ENCODE measurements at places on chromosomes 1 and 21. TPM values are rescaled to one million over a fixed set of nuclear protein-coding genes. Genes with fewer than 3 reads are reported as not detected.

GRCh38 chr1:212586206-212587015 lies 22.1 kb upstream of the ATF3 start:
- DNase-seq, result no peak

The CENPF gene
- total RNA-seq, result 2.5 TPM

DNA sequence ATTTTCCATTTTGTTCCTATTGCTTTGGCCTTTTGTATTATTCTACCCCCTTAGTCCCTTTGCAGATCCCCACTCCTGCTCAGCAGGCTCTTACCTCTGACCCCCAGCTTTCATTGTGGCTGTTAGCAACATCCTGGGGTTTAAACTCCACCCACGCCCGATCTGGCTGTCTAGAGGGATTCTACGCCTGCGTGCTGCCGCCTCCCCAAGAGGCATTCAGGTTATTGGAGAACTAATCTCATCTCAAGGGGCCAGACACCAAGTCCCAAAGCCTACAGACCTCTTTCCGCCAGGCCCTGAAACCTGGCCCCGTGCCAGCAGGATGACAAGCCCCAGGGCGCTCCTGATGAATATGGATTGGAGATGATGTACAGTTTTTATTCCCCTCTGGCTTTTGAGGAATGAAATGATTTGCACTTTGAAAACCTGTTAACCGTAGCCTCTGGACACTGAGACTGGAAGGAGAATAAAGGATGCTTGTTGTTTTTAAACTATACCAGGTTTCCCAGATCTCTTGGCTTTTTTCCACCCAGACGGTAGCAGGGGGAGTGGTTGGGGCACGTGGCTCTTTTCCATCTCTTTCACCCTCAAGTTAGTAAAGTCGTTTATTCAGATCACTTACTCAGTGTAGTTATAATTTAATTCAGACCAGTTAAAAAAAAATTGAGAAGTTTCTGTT lies 14.5 kb upstream of the IKBKE start:
- DNase-seq, result no peak

- DNase-seq, result no peak
Observed at GRCh38 chr1:11080931-11081330, 18.7 kb downstream of the EXOSC10 start.

- DNase-seq, result no peak
Observed at GRCh38 chr1:26401891-26402290, 8.7 kb upstream of the LIN28A start.

- no peak for DNase-seq
Observed at GRCh38 chr1:43847290-43847689, 86.3 kb upstream of the ARTN start.

DNA sequence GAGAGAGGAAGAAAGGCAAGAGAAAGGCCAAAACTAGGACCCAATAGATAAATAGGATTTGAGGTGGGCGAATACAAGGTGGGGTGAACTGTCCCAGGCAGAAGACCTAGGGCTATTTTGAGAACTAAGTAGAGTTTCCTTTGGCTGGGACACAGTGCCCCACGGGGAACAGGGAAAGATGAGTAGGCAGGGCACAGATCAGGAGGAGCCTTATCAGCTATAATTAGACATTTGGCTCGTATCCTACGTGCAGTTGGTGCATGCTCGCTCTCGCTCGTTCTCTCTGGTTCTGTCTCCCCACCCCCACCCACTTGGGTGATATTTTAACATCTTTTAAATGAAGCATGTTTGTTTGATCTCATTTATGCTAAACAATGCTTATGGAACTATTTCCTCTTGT lies 235.0 kb upstream of the JUN start:
- no peak for DNase-seq

DNA sequence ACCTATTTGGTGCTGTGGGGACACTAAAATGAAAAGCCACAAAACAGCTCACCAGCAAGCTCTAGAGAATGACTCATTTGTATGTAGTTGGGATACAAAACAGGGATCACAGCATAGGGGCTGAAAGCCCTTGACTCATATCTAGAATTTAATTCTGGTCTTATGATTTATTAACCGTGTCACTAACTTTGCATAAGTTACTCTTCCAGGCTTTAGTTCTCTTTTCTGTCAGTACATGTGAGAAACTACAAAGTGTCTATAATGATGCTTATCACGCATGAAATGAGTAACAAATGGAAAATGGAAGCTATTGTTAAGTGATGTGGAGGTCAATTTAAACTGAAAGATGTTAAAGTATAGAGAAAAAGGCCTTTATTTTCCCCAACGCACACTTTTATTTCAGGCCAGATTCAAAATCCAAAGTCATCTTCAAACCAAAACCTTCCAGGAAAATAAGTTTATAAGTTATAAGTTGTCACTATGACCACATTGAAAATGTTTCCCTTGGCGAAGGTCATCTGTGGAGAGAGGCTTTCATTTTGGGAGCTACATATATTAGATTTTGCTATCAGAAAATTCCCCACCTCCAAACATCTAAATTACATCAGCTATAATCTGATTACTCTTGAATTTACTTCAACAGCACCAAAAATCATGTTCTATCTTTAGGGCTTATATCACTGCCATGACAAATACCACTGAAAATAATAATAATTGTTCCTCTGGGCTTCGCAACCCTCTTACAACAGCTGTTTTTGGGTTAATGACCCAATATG lies 430.5 kb downstream of the MRPL39 start:
- DNase-seq, result no peak

GRCh38 chr1:224747578-224747977 lies 131.5 kb downstream of the CNIH3 start:
- no peak for DNase-seq

The NBPF1 gene
- 35.3 TPM for total RNA-seq

GRCh38 chr1:67484492-67484891 lies 54.3 kb upstream of the SERBP1 start:
- no peak for DNase-seq

- DNase-seq, result no peak
Observed at GRCh38 chr1:100452641-100453040, 85.3 kb upstream of the GPR88 start.

DNA sequence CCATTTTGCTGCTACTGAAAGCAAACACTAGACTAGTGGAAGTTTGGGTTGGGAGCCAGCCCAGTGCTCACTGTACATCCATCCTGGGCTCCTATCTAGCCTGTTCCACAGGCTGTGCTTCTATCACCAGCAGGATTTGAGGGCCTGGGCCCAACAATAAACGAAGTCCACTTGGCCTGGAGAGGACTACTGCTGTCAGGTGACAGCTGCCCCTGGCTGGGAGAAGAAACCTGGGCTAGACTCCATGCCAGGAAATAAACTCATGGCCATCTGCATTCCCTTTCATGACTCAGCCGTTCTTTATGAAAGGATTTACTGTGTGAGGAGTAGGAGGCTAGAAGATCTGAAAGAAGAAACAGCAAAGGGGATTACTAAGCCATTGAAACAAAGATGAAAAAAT lies 35.5 kb downstream of the COLGALT2 start:
- no peak for DNase-seq

DNA sequence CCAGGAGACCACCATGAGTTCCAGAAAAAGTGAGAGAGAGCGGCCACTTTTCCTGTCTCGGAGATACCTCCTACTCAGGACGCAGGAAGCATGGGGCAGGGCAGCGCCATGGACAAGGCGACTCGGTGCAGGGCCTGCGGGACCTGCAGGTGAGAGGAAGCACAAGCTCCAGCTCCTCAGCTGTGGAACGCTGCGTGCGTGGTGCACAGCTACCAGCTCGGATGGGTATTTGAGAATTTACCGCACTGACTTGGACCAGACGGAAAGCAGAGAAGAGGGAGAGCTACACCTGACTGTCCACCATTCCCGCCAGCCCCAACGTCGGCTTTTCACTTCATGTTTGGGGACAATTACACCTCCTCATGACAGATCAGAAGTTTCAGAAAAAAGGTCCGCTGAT lies 8.2 kb upstream of the CDK11A start:
- DNase-seq, result no peak

DNA sequence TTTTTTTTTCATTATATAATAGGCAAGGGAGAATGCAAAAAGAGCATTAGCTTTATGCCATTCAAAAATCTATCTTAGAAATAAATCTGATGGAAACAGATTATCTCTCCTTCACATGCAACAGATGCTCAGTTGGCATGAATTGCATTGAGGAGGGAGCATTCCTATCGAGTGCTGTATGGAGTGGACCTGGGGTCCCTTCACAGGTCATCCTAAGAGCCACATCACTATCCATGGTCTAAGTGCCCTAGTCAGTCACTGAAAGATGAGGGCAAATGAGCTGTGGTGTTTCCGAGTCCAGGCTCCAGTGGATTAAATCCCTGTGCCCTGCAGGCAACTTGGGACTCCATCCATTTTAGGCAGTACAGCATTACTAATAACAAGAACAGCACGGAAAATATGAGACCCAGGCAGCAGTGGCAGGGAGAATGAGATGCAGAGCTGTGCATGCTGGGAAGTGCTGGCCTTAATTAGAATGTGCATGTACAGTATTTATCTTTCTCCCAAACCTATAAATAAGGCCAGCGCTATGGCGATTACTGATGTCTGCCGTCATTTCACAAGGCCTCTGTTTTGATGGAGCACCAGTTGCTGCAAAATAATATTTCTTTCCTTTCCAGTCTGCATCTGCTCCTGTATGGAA lies 512.3 kb upstream of the PLXNA2 start:
- DNase-seq, result no peak

DNA sequence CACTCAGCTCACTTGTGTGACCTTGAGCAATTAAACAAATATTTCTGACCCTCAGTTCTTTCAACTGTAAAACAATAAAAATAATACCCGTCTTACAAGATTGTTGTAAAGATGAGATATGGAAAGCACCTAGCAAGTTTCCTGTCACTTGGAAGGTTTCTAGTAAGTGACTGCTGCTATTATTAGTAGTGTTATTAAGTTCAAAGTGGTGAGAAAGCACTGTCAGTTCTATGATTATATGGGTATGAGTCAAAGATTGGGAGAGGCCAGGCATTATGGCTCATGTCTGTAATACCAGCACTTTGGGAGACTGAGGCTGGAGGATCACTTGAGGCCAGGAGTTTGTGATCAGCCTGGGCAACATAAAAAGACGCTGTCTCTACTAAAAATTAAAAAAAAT lies 145.4 kb downstream of the C1orf21 start:
- no peak for DNase-seq

The NOC2L gene
- 46.5 TPM for total RNA-seq

DNA sequence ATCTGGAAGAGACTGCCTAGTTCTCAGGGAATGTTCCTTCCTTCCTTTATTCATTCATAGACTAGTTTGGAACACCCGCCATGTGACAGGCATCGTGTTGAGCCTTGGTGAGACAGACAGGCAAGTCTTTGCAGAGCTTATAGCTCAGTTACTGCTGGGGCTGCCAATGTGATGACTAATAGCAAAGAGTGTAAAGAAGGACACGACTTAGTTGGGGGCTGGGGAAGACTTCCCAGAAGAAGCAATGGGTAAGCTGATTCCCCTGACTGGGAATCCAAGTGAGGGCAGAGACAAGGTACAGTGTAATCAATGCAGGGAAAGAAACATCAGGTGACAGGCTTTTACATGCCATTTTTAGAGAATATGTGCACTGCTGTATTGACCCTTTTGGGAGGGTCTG lies 51.2 kb downstream of the TENT5C start:
- DNase-seq, result no peak

- no peak for DNase-seq
Observed at GRCh38 chr21:31235671-31236450, 108.2 kb downstream of the TIAM1 start.

DNA sequence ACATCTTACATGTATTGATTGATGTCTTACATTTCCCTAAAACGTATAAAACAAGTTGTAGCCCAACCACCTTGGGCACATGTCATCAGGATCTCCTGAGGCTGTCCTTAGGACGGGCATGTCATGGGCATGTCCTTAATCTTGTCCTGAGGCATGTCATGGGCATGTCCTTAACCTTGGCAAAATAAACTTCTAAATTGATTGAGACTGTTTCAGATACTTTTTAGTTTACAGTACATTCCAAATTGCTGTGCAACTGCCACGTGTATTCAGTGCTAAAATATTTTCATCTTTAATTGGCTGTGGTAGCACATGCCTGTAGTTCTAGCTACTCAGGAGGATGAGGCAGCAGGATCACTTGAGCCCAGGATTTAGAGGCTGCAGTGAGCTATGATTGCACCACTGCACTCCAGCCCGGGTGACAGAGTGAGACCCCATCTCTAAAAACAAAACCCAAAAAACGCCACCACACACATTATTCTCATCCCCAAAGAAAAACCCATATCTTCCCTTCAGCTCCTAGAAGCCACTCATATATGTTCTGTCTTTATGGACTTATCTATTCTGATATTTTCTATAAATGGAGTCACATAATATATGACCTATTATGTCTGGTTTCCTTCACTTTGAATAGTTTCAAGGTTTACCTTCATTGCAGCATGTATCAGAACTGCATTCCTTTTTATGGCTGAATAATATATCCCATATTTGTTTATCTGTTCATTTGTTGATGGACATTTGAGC lies 96.0 kb upstream of the BTG3 start:
- DNase-seq, result no peak

DNA sequence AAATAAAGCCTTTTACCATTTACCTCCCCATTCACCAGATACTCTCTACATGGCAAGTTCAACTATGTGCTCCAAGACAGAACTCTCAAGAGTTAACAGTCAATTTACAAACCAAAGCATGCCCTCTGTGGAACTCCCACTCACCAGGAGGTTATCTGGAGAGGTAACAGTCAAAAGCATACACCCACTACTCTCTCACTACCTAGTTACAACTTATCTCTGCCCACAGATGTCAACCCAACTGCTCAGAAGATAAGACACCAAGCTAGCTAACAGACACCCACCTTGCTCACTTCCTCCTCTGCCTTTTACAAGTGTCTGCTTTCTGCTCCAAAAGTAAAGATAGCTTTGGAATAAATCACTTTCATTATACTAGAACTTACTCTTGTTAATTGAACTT lies 131.0 kb downstream of the TRIM33 start:
- no peak for DNase-seq

DNA sequence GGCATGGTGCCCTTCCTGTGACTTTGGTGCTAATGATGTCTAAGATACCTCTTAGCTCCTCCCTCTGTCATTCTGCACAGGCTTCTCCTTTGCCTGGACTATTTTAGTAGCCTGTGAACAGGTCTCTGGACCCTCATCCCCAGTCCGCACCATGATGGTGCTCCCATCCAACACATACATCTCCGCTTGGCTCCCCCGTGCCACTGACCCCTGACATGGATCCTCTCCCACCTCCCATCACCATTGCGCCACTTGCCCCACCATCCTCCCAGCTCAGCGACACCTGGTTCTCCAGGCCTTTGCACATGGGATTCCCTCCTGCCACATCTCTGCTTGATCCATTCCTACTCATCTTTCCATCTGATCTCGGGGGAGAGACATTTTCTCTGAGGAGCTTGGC lies 33.9 kb downstream of the RUNX3 start:
- DNase-seq, result peak; percentile 32

The RGS4 gene
- 0.89 TPM for total RNA-seq

The PRR9 gene
- total RNA-seq, result not detected

All from lower lobe of right lung (tissue), 2 donors.